PC-3 (cell line): ENCODE measurements at places on chromosomes 16 and 17. TPM values are rescaled to one million over a fixed set of nuclear protein-coding genes. Genes with fewer than 3 reads are reported as not detected.

Gene CHP2
- total RNA-seq: not detected in 2 replicates

Gene TGFB1I1
- 11.2 and 12.5 TPM in 2 replicates for total RNA-seq

Gene RSKR
- 4.4 and 7.2 TPM in 2 replicates for total RNA-seq

Gene HELZ
- 22.6 and 31.3 TPM in 2 replicates for total RNA-seq

DNA sequence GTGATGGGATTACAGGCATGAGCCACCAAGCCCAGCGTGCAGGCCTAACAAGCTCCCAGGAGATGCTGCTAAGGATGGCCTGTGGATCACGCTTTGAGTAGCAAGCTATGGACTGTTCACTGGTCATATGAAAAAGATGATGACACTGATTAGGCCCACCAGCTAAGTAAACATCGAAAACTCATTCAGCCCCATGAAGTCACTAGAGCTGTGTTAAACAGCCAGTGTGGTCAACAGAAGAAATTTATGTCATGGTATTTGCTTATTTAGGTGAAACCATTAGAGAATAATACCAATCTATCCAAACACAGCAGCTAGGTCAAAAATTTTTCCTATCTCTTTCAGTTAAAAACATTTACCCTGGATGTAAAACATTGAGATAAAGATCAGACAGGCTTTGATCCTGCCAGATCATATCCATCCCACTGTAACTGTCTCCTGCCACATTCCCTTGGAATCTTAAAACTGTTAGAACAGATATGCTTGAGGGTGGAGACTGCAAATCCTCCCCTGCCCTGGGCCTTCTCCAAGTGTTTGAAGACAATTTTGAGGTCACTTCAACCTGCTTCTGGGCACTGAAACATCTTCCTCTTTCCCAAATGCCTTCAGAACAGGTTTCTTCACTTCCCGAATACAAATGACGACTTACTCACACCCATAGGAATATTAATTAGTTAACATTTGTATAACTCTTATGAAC, 30.9 kb downstream of the HOXB1 start:
- no peak for DNase-seq
- H3K4me1 ChIP-seq: peaks cover 68% of the 10 kb centered on the region
- H3K36me3 ChIP-seq: no peaks in the 10 kb centered on the region
- H3K27me3 ChIP-seq: no peaks in the 10 kb centered on the region
- H3K27ac ChIP-seq: peak overlapping the region; percentile 57
- no peak overlapping the region for H3K4me3 ChIP-seq

- peaks cover 11% of the 10 kb centered on the region; the same call in 1 of the 2 replicates for H3K4me1 ChIP-seq
- H3K36me3 ChIP-seq: 0 out of 2 replicates have a peak, but pooled peaks cover 3% of the 10 kb centered on the region
- H3K4me3 ChIP-seq: no peak overlapping the region
- H3K27me3 ChIP-seq: no peaks in the 10 kb centered on the region
These were observed 9.1 kb upstream of the ARL5C start for GRCh38 chr17:39174920-39175694.

- peaks cover 70% of the 10 kb centered on the region for H3K27me3 ChIP-seq
- no peak overlapping the region for H3K4me3 ChIP-seq
- H3K27ac ChIP-seq: no peak overlapping the region
- H3K4me1 ChIP-seq: no peaks in the 10 kb centered on the region
These were observed 111.4 kb downstream of the IRX3 start for GRCh38 chr16:54175169-54175551.

GRCh38 chr16:80100846-80101451, 439.8 kb upstream of the DYNLRB2 start:
- H3K27me3 ChIP-seq: no peaks in the 10 kb centered on the region
- H3K4me1 ChIP-seq: peaks cover 11% of the 10 kb centered on the region; the same call in 1 of the 2 replicates
- H3K27ac ChIP-seq: no peak overlapping the region
- no peak for DNase-seq
- H3K36me3 ChIP-seq: no peaks in the 10 kb centered on the region
- no peak overlapping the region for H3K4me3 ChIP-seq

DNA sequence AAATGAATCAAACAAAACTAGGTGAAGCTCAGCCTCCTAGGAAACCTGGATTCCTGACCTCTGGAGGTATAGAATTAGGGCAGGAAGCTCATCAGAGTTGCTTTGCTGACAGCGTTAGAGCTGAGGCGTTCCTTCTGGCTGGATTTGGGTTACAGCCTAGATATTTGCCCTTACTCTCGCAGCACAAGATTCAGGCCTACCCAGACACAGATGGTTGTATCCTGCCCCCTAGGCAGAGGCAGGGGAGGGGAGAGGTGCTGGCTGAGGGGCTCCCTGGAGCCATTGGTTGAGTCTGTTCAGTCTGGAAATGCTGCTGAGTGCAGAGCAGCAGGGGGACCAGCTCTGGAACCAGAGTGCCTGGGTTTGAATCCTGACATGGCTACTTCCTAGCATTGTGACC, 78.4 kb downstream of the MPRIP start:
- no peaks in the 10 kb centered on the region for H3K27me3 ChIP-seq
- peaks cover 27% of the 10 kb centered on the region for H3K4me1 ChIP-seq
- H3K27ac ChIP-seq: no peak overlapping the region

DNA sequence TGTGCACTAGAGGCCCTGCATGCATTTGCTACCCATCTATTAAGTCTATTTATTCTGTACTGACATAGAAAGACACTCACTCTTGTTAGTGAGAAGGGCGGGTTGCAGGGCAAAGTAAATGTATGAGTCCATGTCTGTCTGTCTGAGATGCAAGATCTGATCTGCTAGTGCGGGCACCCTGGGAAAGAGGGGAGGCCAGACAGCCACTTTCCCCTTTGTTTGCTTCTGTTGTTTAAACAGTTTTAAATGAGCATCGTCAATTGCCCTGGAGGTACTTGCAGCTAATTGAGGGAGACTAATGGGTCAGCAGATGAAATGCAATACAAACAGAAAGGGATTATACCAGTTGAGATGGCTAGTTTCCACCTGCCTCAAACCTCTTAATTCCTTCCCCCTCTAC, 24.9 kb downstream of the SCNN1G start:
- no peaks in the 10 kb centered on the region for H3K27me3 ChIP-seq
- no peak for DNase-seq
- H3K36me3 ChIP-seq: no peaks in the 10 kb centered on the region
- no peaks in the 10 kb centered on the region for H3K4me1 ChIP-seq
- no peak overlapping the region for H3K27ac ChIP-seq
- H3K4me3 ChIP-seq: no peak overlapping the region

DNA sequence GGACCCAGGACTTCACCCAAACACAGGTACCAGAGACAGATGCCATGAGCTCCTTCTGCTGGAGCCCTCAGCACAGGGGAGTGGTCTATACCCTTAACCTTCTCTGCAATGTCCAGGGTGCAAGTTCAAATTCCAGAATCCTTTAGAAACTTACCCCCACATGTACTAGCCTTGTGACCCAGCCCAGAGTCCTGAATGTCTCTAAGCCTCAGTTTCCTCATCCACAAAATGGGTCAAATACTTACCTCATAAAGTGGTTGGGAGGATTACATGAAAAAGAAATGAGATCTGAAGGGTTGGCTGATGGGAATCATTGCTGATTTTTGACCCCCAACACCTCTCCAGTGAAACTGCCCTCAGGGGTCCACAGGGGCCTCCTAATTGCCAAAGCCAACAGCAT, 21.7 kb downstream of the COTL1 start:
- H3K4me3 ChIP-seq: no peak overlapping the region
- H3K4me1 ChIP-seq: no peaks in the 10 kb centered on the region
- no peak for DNase-seq

DNA sequence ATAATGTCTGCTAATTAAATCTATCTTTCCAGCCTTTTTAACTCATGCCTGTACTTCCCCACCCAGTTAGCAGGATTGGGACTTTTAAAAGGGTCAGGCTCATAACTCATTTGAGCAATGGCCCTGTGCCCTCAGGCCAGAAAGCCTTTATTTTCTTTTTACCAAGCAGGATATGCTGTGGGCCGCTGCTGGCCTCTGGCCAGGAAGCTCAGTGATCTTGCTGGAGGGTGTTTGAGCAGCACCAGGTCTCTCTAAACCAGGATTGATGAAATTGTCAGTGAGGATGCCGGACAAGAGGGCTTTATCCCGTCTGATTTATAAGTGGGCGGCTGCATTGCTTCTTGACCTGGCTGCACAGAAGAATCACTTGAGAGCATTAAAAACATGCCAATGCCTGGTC, 187.8 kb downstream of the RAB11FIP4 start:
- no peaks in the 10 kb centered on the region for H3K36me3 ChIP-seq
- H3K4me1 ChIP-seq: peaks cover 42% of the 10 kb centered on the region
- no peak overlapping the region for H3K4me3 ChIP-seq
- H3K27ac ChIP-seq: peak overlapping the region; percentile 95
- peak; percentile 87 for DNase-seq
